ENCODE measurements at places on chromosomes 1 and 21. TPM values are rescaled to one million over a fixed set of nuclear protein-coding genes. Genes with fewer than 3 reads are reported as not detected.

- DNase-seq: no peak
These were observed 179.2 kb downstream of the ATG4C start for GRCh38 chr1:62962901-62963776.

- no peak for DNase-seq
These were observed 1.9 kb downstream of the TMEM82 start for GRCh38 chr1:15744122-15744679.

DNA sequence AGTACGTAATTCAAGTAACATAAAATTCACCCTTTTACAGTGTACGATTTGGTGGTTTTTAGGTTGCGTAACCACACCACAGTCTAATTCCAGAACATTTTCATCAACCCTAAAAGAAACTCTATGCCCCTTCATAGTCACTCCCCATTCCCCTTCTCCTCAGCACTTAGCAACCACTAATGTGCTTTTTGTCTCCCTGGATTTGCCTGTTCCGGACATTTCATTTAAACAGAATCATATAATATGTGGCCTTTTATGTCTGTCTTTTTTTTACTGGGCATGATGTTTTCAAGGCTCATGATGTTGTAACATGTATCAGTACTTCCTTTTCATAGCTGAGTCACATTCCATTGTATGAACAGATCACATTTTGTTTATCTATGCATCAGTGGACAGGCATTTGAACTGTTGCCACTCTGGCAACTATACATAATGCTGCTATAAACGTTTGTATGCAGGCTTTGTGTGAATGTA lies 20.8 kb downstream of the OBSCN start:
- no peak for DNase-seq

DNA sequence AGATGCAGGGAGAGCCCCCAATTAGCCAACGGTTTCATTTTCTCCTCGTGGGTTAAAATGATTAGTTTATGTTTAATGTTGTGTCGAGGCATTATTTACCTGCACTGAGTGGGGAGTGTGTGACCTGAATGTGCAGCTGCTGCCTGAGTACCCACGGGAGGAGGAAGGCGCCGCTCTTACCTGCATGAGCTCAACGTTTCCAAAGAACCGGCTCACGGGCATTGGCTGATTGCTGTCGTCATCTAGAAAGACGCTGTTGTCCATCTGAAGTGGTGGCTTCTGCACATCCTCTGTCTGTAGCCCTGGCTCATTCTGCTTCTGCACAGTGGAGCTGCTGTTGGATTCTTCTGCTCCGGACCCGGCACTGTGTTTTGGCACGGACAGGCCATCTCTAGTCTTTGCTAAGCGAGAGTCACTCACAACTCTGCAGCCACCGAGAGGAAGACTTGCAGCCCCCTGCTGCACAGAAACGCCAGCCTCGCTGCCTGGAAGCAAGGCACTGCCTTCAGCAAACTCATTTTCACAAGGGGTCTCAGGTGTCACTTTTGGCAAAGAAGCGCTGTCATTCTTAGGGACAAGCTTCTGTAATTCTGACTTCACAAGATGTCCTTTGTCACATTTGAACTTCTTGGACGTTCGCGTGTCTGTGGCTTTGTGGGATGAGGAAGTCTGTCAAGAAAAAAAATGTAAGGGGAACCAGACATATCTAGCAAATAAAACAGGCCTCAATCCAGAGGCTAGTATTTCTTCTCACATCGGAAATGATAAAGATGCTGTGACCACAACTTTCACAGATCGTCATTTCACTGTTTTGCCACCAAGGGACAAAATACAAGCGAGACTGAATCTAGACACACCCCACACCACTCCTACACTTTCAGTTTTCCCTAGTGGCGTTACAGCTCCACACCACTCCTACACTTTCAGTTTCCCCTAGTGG lies 9.4 kb downstream of the C1orf174 start:
- no peak for DNase-seq

DNA sequence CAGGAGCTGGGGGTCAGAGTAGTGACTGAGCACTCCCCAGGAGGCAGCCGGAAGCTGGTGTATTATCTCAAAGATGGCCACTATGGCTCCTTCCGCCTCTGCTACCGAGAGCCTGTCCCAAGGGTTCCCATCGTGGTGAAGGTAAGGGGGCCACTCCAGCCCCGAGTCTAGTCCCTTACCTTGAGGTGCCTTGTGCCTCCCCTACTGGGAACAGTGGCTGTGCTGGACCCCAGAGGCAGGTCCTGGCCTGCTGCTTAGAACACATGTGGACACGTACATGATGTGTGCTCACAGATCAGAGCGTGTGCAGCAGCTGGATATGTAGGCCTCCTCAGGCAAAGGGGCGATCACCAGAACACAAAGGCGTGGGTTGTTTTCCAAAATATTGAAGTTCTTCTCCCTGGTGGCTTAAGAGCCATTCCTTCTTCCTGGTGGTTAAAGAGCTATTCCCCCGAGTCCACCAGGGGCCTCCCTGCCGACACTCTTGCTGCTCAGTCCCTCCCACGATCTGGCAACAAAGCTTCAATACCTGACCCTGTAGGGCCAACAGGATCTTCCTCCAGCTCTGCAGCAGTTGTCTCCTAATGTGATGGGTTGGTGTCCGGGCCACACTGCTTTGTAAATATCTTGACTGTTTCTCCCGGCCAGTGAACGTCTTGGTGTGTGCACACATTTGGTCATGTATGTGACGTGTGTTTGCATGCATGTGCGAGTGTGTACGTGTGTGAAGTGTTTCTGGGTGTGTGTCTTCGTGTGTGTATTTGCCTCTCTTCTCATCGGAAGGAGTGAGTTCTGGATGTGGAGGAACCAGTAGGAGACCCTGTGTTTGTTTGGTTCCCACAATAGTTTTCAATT lies 68.4 kb upstream of the TINAGL1 start:
- DNase-seq: no peak

GRCh38 chr1:205980237-205980870 lies 22.8 kb downstream of the RAB7B start:
- DNase-seq: no peak

DNA sequence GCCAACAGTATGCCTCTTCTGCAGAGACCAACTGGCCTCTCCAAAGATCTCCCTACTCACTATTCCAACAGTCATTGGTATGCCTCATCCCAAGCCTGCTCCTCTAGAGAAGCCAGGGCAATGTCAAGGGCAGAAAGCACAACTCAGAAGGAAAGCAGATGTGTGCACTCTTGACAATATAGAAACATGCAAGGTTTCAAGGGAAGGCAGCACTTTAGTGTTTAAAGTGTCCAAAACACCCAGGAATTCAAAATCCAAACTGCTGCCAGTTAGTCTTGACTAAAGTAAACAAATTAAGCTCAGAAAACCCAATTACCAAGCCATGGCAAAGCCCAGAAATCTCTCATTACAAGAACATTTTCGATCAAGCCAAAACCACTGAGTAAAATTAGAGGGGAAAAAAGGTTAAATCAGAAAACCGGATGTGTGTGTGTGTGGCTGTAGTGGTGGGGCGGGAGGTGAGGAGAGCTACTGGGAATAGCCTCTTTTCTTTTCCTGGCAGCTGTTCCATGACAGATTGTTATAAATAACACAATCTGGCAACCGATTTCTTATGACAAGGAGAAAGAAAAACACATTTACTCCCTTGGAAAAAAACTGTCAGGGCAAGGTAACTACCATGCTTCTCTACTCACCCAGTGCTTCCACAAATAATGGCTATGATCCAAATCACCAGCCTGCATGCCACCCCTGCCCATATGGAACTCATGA lies 39.2 kb downstream of the EIF2B3 start:
- DNase-seq: no peak

DNA sequence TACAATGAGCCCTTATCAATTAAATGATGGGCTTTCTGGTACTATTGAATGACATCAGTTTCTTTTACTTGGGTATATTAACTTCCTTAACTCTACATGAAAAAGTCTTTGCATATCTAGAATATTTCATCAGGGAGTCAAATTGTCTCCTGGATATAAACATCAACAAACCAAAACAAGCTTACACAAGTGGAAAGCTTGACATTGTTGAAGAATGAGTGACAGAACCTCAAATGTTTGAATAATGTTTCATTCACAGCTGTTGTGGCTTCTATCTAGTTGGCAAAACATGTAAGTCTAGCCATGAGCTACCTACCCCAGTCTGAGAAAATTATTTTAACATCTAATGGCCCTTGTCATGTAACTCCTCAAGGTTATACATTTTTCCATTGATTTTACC lies 604.8 kb upstream of the ADAMTS5 start:
- DNase-seq: no peak

- DNase-seq: no peak
These were observed 127.6 kb downstream of the C1orf21 start for GRCh38 chr1:184514447-184514846.

DNA sequence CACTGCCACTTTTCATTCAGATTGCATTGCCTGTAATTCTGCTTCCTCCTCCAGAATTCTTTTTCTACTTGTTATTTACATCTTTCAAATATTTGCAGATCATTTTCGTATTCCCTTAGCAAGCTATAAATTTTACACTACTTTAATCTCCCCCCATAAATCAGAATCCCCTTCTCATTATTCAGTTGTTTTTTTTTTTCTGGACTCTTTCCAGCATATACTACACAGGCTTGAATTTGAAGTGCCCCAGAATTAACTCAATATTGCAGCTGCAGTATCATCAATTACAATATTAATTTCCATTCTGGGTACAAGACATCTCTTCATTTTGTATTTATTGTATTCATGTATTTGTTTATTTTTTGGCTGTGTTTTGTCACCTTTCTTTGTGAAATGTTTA lies 1494.3 kb downstream of the AMY1C start:
- DNase-seq: no peak

GRCh38 chr1:58720680-58721079 lies 20.8 kb upstream of the MYSM1 start:
- DNase-seq: no peak

DNA sequence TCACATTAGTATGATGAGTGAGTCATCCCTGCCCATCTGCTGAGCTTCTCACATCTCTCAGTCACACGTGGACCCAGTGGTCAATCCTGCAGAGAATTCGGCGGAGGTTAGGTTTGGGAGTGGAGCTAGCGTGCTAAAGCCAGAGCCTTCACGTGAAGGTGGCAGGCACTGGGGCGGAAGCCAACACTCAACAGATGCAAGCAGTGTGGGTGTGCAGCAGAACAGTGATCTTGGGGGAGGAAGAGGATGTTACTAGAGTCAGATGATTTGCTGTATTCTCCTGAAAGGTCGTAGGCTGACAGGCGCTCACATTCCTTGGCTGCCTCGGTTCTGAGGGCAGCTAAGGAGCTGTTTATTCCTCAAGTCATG lies 6.7 kb downstream of the C1orf115 start:
- no peak for DNase-seq

- DNase-seq: no peak
These were observed 387.6 kb downstream of the PCP4 start for GRCh38 chr21:40254540-40255465.

- no peak for DNase-seq
These were observed 44.3 kb downstream of the NID1 start for GRCh38 chr1:236020359-236021219.

DNA sequence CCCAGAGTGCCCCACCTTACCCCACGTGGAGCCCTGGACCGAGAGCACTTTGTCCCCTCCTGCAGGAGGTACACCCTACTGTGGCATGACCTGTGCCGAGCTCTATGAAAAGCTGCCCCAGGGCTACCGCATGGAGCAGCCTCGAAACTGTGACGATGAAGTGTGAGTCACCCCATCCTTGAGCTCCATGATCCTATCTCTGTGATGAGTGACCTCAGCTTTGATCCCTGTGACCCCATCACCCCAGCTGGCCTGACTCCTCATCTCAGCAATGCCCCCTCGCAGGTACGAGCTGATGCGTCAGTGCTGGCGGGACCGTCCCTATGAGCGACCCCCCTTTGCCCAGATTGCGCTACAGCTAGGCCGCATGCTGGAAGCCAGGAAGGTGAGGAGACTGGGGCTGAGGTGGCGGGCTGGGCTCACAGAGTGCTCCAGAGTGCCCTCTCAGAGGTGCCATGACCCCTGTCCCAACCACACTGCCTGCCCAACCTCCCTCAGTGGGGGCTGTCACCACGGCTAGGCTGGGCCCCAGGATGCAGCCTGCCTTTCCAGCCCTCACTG lies 16.2 kb upstream of the MPL start:
- no peak for DNase-seq

DNA sequence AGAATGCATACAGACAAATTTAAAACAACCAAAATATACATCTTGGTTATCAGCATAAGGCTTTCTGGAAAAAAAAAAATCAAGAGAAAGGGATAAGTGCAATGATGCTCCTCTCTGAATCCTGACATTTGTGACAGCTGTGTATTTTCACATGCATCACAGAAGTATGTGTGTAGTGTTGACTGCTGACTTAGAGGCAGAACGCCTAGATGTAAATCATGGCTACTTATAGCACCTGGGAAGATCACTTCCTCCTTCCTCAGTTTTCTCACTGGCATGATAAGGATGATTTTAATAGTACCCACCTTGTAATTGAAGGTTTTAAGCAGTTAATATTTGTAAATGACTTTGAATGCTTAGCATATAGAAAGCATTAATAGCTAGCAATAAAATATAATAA lies 112.5 kb downstream of the MRPL39 start:
- no peak for DNase-seq

GRCh38 chr1:17507915-17508314 lies 31.6 kb upstream of the ARHGEF10L start:
- DNase-seq: no peak

GRCh38 chr1:34149501-34149900 lies 15.5 kb downstream of the CSMD2 start:
- DNase-seq: no peak

GRCh38 chr1:24389231-24389678 lies 24.3 kb downstream of the STPG1 start:
- no peak for DNase-seq

GRCh38 chr1:30673395-30673794 lies 50.0 kb downstream of the MATN1 start:
- no peak for DNase-seq

DNA sequence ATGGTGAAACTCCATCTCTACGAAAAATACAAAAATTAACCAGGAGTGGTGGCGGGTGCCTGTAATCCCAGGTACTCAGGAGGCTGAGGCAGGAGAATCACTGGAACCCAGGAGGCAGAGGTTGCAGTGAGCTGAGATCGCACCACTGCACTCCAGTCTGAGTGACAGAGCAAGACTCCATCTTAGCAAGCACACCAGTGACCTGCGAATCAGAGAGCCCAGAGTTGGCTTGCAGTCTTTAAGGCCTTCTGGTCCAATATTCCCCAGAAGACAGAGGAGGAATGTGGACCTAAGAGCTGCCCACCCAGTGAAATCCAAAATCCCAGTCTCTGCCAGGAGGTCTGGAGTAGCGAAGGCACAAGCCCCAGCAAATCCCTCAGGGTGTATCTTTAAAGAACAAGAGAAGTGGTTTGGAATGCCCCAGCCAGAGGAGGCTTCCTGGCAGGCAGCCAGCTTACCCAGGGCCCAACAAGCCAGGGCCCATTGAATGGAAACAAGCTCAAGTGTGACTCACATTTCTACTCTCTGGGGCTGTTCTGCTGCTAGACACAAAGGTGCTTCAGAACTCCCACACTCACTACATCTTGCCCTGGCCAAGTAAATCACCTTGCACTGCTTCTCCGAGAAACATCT lies 23.9 kb downstream of the GPR161 start:
- no peak for DNase-seq

- DNase-seq: peak; percentile 56
These were observed 100.6 kb downstream of the CRYAA start for GRCh38 chr21:43269440-43269839.

Gene TCHH
- not detected for total RNA-seq

Gene RNF115
- total RNA-seq: 17.3 TPM

Gene OR2T2
- total RNA-seq: not detected

Gene DNM3
- total RNA-seq: 5.5 TPM

Gene CCDC28B
- 10.3 TPM for total RNA-seq

Gene FMOD
- not detected for total RNA-seq

Gene C1QA
- not detected for total RNA-seq

Gene CYP4B1
- total RNA-seq: not detected

Gene SPATA21
- total RNA-seq: not detected

Gene SLC44A3
- total RNA-seq: not detected

All from CD4-positive, CD25-positive, alpha-beta regulatory T cell (primary cell).